ENCODE measurements at places on chromosomes 6 and 20. TPM values are rescaled to one million over a fixed set of nuclear protein-coding genes. Genes with fewer than 3 reads are reported as not detected.

The CRISP2 gene
- 0.24 TPM for polyA plus RNA-seq

The SCUBE3 gene
- 43.1 TPM for polyA plus RNA-seq

The OXT gene
- 0.40 TPM for polyA plus RNA-seq

The SYNGAP1 gene
- 27.2 TPM for polyA plus RNA-seq

The TRMT6 gene
- 18.8 TPM for polyA plus RNA-seq

The NFATC2 gene
- polyA plus RNA-seq, result 1.4 TPM

The CRIP3 gene
- 2.8 TPM for polyA plus RNA-seq

The OLIG3 gene
- polyA plus RNA-seq, result not detected

The TREM1 gene
- polyA plus RNA-seq, result 0.14 TPM

The BHLHE23 gene
- not detected for polyA plus RNA-seq

The FRS3 gene
- polyA plus RNA-seq, result 4.7 TPM

The PRKN gene
- 8.3 TPM for polyA plus RNA-seq
